MG63 (cell line): ENCODE measurements at places on chromosomes 1 and 21.

- no peak for DNase-seq
Measured at GRCh38 chr1:189312499-189312898, 1165.2 kb downstream of the BRINP3 start.

DNA sequence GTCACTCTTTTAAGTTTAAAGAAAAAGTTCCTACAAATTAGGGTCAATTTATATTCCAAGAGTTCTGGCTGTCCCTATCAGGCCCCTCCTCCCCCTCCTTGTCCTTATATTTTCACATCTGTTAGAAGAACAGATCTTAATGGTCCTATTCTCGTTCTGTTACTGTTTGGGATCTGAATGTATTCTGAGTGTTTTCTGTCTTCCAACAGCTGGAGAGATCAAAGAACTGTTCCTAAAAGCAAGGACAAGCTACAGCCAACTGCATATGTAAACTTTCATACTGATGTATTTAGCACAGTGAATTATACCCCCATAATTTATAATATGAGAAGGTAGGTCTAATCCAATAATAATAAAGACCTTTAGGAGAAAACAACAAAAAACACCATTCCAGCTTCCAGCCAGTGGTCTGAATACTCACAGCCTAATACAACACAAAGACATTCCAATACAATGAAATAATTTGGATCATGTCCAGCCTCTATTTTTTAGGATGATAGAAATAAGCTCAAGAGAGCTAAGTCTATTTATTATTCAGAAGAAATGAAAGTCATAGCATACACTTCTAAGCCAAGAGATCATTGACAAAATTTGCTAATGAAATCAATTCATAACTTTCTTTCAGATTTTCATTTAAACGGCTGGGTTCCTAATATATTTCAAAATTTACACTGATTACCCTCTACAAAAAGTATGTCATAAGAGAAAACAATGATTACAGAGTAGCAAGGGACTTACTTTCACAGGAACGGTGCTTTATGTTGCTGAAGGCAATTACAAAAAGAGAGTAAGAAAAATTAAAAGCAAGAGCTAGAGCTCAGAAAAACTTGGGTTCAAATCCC is 25.3 kb downstream of the WLS start:
- DNase-seq = no peak

DNA sequence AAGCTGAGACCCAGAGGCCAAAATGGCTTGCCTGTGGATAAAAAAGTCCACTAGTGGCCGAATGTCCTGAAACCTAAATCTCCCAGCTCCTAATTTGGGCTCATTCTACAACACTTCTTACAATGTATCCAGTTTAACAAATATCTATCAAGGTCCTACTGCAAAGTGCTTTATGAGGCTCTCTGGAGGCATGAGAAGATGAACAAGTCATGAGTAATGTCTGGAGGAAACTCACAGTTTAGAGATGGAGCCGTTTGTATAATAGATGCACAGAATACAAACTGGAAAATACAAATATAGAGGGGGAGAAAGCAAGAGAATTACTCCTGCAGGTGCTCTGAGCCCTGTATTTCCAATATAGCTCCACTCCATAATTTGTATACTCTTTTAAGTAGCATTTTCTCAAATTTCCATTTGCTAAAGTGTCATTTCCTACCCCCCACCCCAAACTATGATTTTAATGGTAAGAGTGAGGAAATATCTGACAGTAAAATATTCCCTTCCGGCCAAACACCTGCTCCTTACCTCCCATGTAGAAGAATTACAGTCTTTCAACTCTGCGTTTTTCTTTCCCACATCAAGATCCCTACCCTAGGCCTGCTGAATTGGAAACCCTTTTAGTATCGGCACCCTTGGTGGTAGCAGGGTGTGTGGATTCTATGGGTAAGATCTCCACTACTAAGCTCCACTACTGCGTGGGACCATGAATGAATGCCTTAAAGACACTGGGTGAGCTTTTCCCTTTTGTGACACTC is 3.3 kb upstream of the ADAMTS5 start:
- no peak for DNase-seq

GRCh38 chr1:93839307-93839706 is 39.7 kb downstream of the DNTTIP2 start:
- DNase-seq = peak; percentile 70

DNA sequence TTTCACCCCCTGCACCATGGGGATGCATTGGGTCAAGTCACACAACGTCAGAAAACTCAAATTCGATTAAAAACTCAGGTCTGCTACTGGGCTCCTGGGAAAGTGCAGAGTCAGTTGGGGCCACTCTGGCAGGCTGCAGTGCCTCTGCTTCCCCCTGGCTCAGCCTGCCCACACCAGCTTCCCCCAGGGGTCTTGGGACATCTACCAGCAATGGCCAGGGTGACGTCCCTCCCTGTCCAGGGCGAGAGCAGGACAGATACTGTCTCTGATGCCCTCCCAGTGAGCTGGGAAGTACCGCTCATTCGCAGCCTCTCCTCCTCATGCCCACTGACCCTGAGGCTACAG is 106.2 kb upstream of the COL6A1 start:
- DNase-seq = no peak

- no peak for DNase-seq
Measured at GRCh38 chr1:107546576-107546975, 405.7 kb downstream of the NTNG1 start.

DNA sequence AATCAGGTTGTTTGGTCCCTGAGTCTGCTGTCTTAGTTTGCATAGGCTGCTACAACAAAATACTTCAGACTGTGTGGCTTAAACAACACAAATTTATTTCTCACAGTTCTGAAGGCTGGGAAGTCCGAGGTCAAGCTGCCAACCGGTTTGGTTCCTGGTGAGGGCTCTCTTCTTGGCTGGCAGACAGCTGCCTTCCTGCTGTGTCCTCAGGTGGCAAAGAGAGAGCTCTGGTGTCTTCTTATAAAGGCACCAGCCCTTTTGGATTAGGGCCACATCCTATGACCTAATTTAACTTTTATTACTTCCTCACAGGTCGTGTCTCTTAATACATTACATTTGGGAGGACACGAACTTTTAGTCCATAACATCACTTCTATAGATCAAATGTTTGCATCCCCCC is 89.6 kb upstream of the CD34 start:
- DNase-seq = no peak

DNA sequence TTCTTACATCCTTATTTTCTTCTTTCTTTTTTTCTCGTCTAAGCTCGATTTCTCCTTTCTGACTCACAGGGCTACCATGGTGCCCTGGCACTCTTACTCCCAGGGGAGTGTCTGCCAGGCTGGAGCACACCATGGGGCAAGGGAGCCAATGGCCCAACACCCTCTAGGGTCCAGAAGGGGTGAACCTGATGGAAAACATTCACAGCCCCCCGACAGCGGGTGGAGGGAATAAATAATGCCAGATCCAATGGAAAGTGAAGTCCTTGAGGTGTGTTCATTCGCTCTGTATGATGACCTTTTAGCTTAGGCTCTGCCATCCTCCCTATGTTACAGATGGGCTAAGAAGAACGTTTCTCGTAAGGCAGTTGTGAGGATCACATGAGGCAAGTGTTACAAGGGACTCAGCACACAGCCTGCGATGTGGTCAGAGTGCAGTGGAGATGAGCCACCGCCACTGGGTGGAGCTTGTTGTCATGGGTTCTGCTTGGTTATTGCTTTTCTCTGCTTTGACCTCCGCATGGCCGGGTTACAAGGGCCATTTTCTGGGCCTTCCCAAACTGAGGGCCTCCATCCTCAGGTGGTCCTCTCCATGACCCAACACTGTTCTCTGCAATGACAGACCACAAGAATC is 3.5 kb upstream of the FCMR start:
- DNase-seq = no peak

DNA sequence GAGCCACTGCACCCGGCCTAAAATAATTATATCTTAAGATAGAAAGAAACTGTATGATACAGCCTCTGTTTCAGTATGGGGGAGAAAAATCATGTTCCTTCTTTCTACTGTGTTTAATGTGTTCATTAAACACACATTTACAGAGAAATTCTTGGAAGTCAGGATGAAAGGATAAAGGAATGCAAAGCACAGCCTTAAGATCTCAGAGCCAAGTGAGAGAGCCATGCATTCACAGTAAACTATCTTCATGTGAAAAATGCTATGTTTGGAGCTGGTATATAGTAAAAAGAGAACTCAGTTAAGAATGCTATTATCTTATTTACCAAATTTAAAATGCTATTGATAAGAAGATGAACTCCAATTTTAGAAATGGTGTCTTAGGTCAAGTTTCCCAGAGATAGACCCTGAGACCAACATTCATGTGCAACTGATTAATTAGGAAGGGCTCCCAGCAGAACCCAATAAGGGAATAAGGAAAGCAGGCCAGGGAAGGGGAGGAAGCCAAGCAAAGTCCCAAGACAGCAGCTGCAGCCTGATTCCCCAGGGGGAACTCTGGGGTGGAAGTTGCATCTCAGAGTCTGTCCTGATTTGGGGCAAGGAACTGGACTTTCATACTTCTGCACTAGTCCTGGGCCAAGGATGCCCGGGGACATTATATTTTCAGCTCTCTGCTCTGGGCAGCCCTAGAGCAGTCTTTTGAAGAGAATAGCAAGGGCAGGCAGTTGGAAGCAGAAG is 130.0 kb upstream of the ZNF648 start:
- no peak for DNase-seq

- peak; percentile 21 for DNase-seq
Measured at GRCh38 chr1:216005916-216006315, 417.3 kb downstream of the USH2A start.

GRCh38 chr1:80367058-80367457 is 1360.5 kb upstream of the ADGRL4 start:
- no peak for DNase-seq

DNA sequence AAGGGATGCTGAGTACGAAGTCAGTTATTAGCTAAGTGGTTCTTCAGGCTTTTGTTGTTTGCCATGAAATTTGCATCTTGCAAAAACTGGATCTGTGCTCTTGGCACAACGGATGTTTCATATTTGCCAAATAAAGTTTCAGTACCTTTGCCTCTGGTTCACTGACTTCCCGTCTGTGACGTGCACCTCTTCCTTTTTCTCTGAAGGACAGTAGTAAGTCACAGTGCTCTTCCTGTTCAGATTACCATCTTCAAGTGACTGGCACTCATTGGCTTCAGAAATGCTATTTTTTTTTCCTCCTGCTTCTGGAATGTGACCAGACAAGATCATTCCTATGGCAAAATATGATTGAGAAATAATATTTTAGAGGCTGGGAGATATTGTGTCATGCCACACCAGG is 75.9 kb upstream of the GREM2 start:
- DNase-seq = no peak

- no peak for DNase-seq
Measured at GRCh38 chr1:119853155-119853554, 41.9 kb upstream of the REG4 start.

- DNase-seq = no peak
Measured at GRCh38 chr1:103448560-103448959, 76.9 kb upstream of the RNPC3 start.

DNA sequence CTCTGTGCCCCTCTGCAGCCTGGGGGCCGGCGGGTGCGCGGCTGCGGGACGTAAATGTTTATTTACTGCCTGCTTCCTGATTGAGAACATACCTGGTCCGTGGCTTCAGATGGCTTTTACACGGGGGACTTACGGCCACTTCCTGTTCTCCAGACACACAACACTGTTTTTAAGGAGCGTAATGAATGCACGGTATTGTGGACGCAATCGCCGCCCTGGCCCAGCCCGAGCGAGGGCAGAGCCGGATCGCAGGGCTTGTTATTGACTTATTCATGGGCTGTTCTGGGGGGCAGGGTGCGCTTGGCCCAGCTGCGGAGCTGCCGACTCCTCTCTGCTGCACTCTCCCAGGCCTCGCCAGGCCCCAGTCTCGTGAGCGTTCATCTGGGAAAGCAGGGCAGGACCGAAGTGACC is 52.8 kb upstream of the ACTRT2 start:
- DNase-seq = no peak

DNA sequence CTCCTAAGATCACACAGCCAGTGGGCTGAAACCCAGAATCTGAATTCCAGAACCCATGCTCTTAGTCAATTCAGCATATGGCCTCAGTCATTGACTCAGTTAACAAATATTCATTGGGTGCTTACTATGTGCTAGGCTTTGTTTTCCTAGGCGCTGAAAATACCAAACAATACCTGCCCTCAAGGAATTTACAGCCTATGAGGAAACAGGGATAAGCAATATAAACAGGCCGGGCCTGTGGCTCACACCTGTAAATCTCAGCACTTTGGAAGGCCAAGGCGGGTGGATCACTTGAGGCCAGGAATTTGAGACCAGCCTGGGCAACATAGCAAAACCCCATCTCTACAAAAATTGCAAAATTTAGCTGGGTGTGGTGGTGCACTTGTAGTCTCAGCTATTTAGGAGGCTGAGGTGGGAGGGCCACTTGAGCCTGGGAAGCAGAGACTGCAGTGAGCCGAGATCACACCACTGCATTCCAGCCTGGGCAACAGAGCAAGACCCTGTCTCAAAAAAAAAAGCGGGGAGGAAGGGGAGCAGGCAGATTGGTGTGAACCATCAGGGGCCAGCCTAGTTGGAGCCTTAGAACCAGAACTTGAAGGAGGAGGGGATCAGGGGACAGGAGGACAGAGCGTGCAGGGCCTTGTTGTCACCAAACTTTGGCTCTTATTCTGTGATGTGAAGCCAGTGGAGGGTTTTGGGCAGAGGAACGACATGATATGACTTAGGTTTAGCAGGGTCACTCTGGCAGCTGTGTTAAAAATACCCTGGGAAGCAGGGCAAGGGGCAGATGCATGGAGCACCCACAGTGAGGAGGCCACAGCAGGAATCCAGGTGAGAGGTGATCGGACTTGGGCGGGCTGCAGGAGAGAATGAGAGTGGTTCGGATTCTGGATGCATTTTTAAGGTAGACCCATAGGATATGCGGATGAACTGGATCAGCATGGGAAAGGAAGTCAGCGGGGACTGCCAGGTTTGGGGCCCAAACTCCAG is 5.8 kb downstream of the TINAGL1 start:
- no peak for DNase-seq

DNA sequence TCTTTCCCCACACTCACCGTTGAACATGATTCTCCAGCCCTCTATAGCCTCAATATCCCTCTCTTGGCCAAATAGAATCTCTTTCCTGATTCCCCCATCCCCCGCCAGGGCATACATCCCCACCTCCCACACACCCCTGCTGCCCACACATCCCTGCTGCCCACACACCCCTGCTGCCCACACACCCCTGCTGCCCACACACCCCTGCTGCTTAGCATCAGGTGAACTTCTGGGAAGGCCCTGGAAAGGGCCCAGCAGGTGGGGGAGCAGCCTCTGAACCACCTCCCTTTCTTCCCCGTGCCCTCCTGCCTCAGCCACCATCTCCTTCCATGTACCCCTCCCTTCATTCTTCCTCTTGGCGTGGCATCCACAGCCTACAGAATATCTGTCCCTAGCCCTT is 15.9 kb upstream of the IFNLR1 start:
- DNase-seq = no peak
